Posterior vena cava (tissue), 2 donors: ENCODE measurements at places on chromosomes 11 and 22. TPM values are rescaled to one million over a fixed set of nuclear protein-coding genes. Genes with fewer than 3 reads are reported as not detected.
A peak's percentile ranks its signal among the peaks of the same experiment; 100 is the strongest.

The MMP11 gene
- 5.8 TPM for total RNA-seq

The OR6A2 gene
- total RNA-seq = 0.33 TPM

The BATF2 gene
- total RNA-seq = 1.8 TPM

- DNase-seq = no peak
Observed at GRCh38 chr11:63022441-63022840, 6.8 kb upstream of the SLC22A8 start.

- no peak for DNase-seq
Observed at GRCh38 chr11:61980783-61981541, 13.5 kb upstream of the FTH1 start.

GRCh38 chr11:44916331-44916730, 34.4 kb downstream of the TP53I11 start:
- no peak for DNase-seq

DNA sequence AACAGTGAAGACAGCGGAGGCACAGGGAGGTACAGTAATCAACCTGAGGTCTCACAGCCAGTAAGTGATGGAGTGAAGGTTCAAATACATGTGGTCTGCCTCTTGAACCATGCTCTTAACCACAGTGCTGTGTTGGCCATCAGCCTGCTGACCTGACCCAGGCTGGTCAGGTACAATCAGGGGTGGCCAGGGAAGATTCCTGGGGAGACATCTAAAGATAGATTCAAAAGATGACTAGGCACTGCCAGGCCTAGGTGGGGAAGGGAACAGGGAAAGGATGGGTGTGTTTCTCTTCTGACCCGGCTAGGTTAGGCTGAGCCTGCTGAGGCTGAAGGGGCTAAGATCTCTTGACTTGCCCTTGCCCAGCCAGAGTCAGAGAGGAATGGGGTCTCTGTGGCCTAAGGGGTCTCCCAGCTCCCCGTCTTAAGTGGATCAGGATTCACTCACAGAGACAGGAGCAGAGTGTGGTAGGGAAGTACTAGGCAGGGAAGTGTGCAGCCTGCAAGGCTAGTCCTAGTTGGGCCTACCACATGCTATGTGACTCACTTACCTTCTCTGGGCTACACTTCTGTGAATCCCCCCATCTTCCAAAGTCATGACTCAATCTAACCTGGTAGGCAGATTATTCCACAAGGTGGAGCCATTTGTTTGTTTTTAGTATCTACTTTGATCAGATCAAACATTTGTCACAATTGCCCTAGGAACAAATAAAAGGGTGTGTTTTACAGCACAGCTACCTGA, 10.4 kb upstream of the SREBF2 start:
- DNase-seq = no peak

- peak; percentile 49 for DNase-seq
Observed at GRCh38 chr11:71251761-71252268, 562 bp downstream of the SHANK2 start.

DNA sequence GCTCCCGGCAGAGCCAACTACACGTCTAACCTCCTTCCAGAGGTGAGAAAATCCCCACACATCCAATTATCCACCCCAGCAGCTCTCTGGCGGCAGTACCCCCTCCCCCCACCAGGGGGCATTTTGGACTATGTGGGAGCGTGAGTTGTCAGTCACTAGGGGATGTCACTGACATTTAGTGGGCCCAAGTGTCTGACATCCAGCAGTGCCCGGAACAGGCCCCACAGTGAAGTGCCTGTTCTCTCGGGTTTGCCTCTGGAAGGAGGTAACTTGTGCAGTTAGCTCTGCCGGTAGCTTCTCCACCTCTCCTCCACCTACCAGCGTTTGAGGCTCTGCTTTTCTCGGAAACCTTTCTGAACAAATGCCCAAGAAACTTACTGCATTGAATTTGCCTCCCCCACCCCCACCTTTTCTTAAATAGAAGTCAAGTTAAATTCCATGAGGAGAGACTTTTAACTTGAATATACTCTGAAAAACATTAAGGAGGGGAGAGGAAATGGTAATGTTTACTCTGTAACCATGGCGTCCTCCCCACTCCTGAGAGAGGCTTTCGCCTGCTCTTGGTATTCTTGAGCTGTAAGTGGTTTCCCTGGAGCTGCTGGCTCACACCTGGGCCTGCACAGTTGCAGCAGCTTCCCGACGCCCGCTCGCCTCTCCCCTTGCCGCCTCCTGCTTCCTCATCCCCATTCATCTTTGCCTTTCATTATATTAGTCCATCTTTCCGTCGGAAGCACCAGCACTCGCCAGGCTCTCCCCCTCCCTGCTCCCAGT, 112.8 kb downstream of the WNT7B start:
- peak; percentile 85 for DNase-seq
